EH (cell line): ENCODE measurements at places on chromosomes 1 and 21.

GRCh38 chr1:30126848-30127247, 596.5 kb downstream of the MATN1 start:
- no peak for DNase-seq

DNA sequence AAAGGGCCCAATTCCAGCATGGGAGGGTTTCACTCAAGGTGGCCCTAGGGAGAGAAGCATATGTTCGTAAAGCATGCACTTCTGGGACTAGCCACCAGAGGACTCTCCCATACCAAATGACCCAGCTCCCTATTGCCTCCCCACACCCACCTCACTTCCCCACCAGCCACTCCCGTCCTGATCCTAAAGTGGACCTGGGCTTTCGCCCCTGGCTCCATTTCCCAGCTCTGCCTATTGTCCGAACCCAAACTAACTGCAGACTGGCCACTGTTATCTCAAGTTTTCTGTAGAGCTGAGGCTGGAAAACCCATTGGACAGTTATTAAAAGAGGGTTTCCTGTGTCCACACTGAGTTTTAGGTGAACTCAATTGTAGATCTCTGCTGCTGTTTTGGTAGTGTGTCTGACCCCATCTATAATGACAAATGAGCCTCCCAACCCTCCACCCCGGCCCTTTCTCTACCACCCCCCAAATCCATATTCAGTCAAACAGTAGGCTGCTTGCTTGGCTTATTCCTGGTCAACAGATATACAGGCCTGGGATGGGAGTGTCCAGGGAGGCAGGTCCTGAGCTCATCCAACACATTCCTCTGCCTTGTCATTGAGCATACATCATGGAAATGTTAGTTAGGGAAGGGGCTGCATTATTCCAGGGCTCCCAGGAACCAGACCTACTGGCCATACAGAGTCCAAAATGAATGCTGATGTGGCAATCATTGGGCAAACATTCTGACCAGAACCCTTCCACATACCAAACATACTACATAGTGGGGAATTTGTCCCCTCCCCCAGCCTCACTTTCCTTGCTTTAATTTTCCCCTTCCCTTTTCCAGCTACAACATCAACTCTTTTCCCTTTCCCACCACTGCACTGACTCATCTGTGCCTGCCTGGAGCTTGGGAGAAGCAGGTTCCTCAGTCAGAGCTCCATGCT, 59.2 kb downstream of the ABCA4 start:
- peak; percentile 81 for DNase-seq

DNA sequence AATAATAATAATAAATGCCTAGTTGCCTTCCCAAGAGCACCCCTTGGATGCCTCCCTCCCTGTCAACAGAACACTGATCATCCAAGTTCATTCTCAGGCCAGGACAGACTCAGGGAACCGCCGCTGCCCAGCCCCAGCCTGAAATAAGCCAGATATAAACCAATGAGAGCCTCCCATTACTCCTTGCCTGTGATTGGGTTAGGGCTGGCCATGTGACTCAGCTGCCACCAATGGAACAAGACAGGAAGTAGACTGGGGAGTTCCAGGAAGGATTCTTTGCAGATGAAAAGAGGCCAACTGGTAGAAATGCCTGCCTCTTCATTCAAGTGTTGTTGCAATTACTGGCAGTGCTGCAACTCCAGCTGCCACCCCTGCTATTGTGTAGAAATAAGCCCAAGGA, 146.4 kb upstream of the TIAM1 start:
- DNase-seq, result no peak

- DNase-seq, result peak; percentile 78
These were observed 220.9 kb upstream of the KCNK2 start for GRCh38 chr1:214861615-214862014.

DNA sequence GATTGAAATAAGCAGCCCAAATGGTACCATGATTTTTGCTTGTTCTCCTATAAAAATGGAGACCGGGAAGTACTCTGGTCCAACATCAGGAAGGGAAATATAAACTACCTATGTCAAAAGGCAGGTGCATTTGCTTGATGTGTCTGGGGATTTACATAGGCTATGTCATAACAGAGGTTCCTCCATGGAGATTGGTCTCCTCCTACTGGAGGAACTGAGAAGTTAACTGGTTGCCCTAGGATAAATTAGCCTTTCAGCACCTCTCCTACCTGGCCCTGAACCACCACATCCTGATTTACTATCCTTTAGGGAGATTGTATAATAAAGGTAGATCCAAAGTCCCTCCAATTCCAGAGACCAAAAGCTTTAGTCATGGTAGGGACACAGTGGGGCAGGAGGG, 1109.3 kb upstream of the B3GALT2 start:
- peak; percentile 55 for DNase-seq
